ENCODE measurements at places on chromosomes 6 and 20.

DNA sequence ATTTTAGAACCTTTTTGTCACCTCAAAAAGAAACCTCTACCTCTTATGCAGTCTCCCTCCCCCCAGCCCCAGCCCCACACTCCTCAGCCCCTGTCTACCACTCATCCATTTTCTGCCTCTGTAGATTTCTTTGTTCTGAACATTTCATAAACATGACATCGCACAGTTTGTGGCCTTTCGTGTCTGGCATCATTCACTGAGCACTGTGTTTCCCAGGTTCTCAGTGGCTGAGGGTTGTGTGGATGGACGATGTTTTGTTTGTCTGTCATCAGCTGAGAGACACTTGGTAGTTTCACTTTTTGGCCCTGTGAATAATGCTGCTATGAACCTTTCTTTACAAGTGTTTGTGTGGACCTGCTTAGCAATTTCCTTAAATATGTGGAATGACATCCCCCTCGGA lies 64.5 kb downstream of the FAM120B start:
- DNase-seq: no peak

GRCh38 chr6:126180585-126180984 lies 159.3 kb upstream of the CENPW start:
- DNase-seq: no peak

GRCh38 chr6:7542065-7542873 lies 798 bp downstream of the DSP start:
- DNase-seq: no peak

GRCh38 chr6:13872681-13873080 lies 52.1 kb upstream of the RNF182 start:
- DNase-seq: no peak

GRCh38 chr20:13638162-13638495 lies 603 bp downstream of the TASP1 start:
- no peak for DNase-seq

DNA sequence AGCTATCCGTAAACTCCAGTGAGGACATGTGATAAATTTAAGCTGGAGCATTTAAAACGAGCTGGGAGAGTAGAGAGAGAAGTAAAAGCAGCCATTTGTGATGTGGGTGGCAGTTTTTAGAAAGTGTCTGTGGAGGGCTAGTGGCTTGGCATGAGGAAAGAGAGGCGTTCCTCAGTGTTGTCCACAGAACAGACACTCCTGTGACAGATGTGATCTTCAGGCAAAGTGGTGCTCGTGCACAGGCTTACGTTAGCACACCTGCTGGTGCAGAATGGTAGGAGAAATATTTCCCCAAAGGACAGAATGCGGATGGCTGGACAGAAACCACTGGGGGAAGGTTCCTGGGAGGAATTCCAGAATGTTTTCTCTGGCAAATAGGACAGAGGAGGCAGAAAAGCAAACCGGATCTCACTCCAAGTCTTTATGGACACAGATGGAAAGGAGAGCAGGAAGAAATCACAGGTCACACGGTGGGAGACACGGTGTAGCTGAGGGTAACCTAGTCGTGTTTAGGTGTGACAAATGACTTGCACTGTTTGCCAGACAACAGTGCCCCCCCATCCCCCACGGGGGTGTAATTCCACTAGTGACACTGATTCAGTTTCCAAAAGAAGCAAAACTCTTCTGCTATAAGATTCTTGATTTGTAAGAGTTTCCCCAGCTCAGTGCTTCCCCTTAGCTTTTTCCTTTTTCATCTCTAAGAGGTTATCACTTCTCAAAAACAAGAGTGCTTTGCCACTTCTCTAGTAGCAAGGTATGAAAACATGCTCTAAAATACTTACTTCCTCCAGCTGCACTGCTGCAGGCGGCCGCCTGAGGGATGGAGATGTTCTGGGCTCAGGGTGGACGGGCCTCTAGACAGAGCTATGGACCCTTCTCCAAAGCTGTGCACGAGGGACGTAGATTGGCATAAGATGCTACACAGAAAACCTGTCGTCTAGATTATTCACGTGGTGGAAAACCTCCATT lies 293.2 kb downstream of the QKI start:
- no peak for DNase-seq

DNA sequence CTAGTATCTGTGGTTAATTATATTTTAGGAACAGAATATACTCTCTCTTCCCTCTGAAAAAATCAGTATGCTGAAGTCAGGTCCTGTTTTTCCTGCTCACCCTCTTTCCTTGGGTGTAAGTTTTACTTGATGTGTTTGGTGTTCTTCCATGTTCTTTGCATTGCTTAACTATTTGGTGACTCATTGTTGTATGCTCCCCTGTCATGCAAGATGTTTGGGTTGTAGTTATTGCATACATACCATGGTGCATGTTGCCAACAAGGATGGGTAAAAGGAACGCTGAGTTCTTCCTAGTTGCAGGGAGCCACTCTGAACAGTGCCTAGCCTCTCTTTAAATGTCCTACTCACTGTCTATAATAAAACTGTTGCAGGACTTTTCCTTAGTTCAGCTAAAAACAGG lies 207.9 kb upstream of the LAMP5 start:
- no peak for DNase-seq

- DNase-seq: no peak
Measured at GRCh38 chr20:49785852-49786175, 26.8 kb upstream of the SLC9A8 start.
